ENCODE measurements at places on chromosomes 4 and X. TPM values are rescaled to one million over a fixed set of nuclear protein-coding genes. Genes with fewer than 3 reads are reported as not detected.

DSPP gene
- not detected for total RNA-seq

CXCL1 gene
- total RNA-seq = 8.2 TPM

GAGE12D gene
- total RNA-seq = not detected

TRIM61 gene
- 1.2 TPM for total RNA-seq

NRK gene
- 1.3 TPM for total RNA-seq

- DNase-seq = no peak
Observed at GRCh38 chrX:112078606-112079005, 4.0 kb downstream of the TRPC5 start.

DNA sequence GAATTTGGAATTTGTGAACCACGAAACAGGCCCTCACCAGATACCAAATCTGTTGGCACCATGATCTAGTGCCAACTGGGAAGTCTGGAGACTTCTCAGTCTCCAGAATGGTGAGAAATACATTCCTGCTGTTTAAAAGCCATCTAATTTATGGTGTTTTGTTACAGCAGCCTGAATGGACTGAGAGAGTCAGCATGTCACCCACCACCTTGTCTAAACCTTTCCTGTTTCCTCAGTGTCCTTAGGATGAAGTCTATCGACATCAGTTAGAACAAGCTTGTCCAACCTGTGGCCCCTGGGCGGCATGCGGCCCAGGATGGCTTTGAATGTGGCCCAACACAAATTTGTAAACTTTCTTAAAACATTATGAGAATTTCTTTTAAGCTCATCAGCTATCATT, 42.1 kb downstream of the FREM3 start:
- DNase-seq = no peak

GRCh38 chr4:83112231-83112630, 2.3 kb downstream of the PLAC8 start:
- no peak for DNase-seq

GRCh38 chr4:108382751-108383150, 214.0 kb upstream of the LEF1 start:
- DNase-seq = no peak

- DNase-seq = no peak
Observed at GRCh38 chr4:143424276-143424675, 87.6 kb downstream of the GAB1 start.

DNA sequence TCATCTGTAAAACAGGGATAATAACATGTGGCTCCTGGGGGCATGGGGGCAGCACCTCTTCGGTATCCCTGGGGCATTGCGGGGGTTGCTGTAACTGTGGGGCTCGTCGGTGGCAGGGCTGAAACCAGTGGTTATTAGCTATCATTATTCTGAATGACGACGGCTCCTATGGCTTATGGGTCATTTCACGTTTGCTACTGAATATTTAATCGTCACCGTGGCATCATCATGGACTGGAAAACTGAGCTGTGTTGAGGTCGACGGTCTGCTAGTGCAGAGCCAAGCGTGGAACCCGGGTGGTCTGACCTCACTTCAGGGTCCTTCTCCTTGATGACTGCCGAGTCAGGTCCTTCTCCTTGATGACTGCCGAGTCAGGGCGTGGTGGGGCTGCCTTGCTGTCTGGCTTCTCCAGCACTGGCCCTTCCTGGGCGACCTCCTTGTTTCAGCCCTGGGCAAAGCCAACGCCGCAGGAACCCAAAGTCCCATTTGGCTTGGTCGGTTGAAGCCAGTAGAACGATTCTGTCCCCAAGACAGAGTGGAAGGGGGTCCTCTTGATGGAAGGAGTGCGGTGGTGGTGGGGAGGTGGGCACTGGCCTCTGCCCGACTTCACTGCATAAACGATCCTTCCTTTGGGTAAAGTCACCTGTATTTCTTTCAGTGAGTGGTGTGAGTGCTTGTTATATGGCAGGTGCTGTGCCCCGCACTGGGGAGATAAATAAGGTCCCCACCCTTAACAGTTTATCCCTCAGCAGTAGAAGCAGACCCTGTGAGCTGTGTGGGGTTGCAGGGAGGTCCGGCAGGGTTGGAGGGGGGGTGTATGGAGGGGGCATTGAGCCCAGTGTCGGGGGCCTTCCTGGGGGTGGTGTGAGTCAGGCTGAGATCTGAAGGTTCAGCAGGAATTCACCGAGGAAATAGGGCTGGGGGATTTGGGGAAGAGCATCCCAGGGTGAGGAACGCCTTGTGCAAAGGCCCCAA, 40.8 kb downstream of the PSAPL1 start:
- no peak for DNase-seq

DNA sequence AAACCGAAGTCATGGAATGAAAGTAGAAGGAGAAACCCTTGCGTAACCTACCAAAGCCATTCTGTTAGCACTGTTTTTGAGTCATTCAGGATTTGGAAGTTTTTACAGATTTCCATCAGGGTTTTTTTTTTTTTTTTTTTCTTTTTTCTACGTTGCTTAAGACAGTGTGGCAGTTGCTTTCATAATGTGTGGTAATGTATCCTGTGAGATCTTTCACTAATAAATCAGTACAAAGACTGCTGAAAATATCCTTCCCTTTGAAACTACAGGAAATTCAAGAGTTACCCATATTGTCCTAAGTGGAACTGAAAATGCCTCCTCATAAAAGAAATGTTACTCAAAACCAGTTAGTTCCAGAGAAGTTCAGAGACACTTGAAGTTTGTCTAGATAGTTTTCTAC, 137.8 kb downstream of the RAPGEF2 start:
- DNase-seq = no peak

DNA sequence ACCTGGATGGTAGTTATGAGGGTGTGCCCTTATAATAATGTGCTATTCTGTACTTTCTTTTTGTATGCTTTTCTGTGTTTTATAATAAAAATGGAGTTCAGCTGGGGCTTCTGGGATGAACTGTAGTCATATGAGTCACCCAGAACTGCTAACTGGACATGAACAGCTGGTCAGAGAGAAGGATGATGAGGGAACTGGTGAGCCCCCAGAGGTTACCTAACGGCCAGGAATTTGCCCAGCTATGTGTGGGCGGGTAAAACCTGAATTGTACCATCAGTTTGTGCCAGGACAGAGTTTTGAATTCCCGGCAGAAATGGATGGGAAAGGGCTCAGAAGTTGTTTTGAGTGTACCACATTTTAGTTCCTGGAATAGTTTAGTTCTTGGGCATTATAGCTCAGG, 138.0 kb upstream of the USP9X start:
- no peak for DNase-seq

GRCh38 chr4:2757426-2757825, 1.3 kb upstream of the TNIP2 start:
- no peak for DNase-seq

DNA sequence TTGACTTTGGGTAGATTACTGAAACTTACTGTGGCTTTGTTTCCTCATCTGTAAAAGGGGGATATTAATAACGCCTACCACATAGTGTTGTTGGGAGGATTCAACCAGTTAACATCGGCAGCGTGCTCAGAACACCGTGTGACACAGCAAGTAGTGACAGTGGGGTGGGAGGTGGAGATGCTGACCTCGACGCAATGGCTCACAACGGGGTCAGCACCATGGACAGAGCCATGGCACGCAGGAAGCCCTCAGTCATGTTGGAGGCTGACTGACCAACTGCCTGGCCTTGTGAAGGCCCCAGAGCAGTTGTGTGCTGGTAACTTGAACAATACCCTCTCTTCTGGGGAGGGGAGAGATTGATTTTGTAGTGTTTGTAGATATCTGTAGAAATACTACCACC, 93.2 kb downstream of the WFS1 start:
- DNase-seq = no peak

DNA sequence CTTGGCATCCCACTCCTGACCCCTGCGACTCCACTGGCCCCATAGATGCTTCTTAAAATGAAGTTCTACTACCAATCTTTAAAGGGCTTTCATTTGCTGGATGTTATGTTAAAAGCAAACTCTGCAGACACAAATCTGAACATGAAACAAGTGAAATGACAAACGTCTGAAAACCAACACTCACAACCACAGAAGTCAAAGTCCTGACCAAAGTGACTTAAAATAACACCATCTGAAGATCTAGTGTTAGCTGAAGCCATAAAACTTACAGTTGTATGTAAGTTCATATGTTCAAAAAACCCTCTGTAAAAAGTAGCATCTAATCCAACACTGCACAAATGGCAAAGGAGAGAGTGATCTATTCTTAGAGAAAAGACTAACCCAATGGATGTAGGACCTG, 178.7 kb downstream of the SH3KBP1 start:
- DNase-seq = no peak
